ENCODE measurements at places on chromosomes 4 and X.

DNA sequence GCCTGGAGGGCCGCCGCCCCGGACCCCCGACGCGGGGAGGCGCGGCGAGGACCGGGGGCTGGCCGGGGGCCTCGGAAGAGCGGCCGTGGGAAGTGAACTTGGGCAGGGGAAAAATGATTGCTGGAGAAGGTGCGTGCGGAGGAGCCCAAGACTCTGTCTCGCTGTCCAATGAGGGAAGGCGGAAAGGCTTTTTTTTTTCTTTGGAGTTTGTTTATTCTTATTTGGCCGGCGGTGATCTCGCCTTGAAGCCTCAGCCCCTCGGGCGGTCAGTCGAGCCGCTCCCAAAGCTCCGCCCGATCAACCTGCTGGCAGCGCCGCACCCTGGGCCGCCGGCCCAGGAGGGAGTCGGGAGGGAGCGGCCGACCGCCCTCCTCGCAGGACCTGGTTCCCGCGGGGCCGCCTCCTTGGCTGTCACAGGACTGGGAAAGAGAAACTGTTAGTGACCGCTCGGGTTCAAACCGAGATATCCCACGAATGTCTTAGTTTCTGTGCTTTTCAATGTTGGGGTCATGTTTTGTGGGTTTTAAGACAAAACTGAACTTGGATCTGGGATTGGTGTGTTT is 2.5 kb downstream of the CPEB2 start:
- peak; percentile 51 for DNase-seq

- DNase-seq = no peak
Measured at GRCh38 chr4:76760193-76760592, 137.8 kb downstream of the SOWAHB start.

- no peak for DNase-seq
Measured at GRCh38 chrX:40205471-40205870, 107.7 kb upstream of the BCOR start.

GRCh38 chr4:184598753-184599491 is 50.3 kb downstream of the CASP3 start:
- no peak for DNase-seq

DNA sequence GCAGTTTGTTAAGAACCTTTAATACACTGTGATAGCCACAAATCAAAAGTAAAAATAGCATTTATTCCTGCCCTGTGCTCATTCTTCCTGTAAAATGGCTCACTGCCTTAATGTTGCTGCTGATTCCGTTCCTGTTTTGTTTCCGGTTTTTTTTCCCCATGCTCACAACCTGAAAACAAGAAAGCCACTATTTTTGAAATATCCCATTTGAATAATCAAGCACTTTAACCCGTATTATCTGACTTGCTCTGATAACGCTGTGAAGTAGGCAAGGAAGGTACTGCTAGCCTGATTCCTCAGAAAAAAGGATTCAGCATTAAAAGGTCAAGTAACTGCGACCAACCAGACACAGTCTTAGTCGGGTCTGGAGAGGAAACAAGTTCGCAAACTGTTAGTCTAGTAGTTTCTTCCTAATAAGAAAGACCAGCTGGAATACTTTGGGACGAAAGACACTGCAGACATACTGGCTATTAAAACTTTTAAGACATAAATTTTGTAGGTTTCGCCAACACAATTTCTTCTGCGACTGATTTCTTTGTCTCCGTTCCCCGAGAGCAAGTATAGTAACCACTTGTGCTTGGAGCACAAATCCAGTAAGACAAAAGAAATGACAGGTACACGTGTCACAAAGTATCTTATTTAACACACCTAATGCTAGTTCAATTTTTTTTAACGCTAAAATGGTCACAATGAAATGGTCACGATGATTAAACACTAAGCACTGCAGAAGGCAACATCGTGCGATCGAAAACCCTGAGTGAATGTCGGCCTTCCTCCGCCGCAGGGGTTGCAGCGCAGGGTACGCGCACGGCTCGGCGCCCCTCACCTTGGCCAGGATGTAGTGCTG is 802 bp downstream of the COX18 start:
- DNase-seq = no peak

GRCh38 chr4:184994010-184994622 is 24.2 kb upstream of the HELT start:
- no peak for DNase-seq

DNA sequence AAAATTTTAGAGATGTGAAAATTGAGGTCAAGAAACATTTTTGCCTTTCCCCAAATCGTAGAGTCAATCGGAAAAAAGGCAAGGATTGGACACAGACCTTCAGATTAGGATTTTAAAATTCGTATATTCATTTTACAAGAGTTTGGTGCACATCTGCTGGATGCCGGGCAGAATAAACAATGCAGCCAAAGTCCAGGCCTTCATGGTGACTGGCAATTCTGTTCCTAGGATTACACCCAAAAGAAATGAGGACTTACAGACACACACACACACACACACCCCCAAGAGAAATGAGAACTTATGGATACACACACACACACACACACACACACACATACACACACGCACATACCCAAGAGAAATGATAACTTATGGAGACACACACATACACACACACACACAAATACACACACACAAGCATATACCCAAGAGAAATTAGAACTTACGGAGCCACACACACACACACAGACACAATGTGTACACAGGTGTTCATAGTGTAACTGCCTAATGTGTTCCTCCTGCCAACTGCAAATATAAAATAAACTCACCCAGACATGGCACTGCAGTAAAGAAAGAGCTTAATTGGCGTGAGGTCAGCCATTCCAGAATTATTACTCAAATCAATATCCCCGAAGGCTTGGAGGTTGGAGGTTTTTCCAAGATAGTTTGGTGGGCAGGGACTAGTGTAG is 165.7 kb upstream of the STS start:
- no peak for DNase-seq

DNA sequence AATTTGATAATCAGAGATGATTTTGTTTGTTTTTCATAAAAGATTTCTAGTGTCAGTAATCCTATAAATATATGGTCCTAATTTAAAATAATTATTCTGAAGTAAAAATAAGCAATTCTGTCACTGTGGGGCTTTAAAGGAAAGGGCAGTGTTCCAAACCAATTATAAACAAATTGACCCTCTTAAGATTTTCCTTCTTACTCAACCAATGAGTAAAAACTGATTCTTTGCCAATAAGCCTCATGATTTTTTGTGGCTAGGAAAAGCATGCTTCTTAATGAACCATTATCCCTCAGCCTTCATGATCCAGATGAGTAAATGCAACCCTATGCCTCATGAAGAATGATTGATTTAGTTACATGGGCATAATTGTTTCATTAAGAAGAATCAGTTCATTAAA is 1010.4 kb downstream of the ADGRL3 start:
- no peak for DNase-seq

GRCh38 chr4:156771171-156771837 is 200.3 kb downstream of the PDGFC start:
- DNase-seq = no peak

DNA sequence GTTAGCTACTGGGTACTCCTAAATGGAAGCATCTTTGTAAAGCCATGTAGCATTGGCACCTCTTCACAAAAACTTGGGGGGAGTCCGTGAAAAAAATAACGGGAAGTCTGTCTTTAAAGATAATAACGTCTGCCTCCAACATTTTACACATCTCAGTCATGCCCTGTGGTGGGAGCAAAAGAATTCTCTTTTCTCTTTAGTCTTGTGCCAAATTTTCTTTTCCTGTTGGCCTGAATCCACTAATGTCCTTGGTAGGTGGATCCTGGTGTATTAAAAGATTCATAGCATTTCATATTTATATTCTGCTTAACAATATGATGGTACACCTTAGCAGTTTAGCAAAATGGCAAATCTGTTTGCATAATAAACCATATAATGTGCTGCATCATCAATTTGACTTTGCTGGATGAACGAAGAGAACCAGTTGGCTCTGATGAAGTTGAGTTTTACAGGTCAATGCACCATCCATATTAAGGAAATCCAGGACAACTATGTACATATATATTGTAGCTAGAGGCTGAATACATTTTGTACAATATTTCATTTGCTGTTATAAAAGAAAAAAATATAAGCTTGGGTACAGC is 746.4 kb upstream of the MAGEB2 start:
- no peak for DNase-seq

DNA sequence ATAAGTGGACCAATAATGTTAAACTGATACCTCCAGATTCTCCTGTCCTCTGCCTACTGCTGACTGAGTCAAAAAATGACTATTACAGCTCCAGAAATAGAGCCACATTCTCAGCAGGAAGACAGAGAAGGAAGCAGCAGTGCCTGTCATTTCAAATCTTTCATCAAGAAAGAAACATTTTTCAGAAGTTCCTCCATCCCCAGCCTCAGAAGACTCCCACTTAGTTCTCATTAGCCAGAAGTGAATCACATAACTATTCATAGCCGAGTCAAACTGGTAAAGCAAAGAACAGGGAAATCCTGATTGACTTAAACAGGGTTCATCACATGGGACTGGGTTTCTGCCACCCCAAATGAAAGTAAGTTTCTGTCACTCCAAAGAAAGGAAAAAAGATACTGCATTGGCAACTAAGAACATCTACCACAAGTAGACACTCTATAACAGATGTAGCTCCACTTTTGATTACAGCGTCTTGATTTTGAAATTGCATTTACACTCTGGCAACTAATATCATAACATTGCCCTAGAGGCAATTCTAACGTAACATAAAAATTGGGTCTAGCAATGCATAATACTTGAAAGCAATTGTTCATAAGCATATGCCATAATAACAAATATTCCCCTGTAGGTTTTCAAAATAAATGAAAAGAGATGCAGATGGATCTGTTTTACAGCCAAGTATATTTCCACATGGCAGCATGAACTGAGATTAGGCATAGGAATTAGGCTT is 599.8 kb downstream of the GALNTL6 start:
- no peak for DNase-seq

DNA sequence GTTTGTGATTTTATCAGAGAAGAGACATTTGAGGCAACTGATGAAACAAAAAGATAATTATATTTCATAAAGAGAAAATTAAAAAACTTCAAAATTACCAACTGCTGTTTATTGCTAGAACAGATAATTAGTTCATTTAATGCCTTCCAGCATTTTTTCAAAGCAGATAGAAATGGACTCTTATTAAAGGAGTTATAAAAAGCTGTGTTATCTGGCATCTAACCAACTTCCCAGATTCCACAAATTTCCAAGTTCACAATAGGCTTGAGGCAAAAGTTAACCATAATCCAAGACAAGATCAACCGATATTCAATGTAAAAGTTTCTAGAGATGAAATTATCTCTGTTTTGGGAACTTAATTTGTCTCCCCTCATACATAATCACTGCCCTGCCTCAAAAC is 152.4 kb downstream of the TSPAN5 start:
- no peak for DNase-seq

DNA sequence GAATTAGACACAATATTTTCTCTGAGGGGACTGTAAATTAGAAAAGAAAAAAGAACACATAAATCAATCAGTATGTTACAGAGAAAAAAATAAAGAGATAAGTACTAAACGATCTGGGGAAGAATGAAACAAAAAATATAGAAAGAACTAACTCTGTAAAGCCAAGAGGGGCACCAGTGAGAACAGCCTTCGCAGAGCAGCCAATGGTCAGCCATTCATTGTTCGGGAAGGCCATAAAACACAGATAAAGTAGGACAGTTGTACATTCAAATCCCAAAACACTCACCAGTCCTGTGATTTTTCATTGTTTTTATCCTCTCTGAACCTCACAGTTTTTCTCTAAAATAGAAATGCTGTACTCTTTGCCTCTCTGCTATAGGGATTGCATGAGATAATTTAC is 127.9 kb downstream of the NEK1 start:
- no peak for DNase-seq

GRCh38 chrX:22043872-22044271 is 11.7 kb downstream of the PHEX start:
- DNase-seq = no peak

DNA sequence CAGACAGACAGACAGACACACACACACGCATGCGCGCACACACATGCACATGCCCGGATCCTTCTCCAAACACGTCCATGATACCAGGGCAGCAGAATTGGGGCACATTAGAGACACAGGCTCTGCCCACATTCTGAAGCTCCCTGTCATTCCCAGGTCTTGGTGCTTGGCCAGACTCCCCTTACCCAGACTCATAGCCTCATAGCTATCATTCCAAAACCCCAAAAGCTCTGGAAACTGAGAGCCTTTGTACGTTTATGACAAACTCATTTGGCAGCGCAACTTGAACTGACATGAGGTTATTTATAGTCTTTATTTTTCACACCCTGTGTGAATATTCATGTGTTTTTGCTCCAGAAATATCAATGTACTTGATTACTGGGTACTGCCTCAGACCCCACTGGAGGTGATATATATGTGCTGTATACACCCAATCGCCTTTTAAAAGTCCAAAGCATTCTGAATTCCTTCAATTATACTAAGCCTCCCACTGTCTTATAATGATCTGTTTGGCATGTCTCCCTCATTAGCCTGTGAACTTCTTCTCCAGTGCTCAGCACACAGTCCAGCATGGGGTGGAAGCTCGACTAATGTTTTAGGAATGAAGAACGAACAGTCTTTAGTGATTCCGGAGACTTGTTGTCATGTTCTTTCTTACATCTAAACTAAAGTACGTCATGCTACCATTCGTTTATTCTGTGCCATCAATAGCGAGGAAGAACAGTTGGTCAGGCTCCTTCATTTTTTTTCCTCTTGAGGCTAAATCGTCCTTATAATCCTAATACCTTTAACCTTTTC is 45.0 kb downstream of the RTL9 start:
- no peak for DNase-seq

GRCh38 chr4:111066001-111066400 is 443.1 kb upstream of the PITX2 start:
- no peak for DNase-seq

GRCh38 chr4:168199260-168199957 is 107.1 kb downstream of the ANXA10 start:
- DNase-seq = no peak

GRCh38 chr4:82381235-82381634 is 7.4 kb upstream of the HNRNPD start:
- no peak for DNase-seq

- no peak for DNase-seq
Measured at GRCh38 chr4:81424816-81425755, 46.6 kb downstream of the RASGEF1B start.

GRCh38 chrX:17882680-17883079 is 21.6 kb upstream of the RAI2 start:
- no peak for DNase-seq

GRCh38 chr4:97238956-97239666 is 904.2 kb downstream of the STPG2 start:
- DNase-seq = no peak

DNA sequence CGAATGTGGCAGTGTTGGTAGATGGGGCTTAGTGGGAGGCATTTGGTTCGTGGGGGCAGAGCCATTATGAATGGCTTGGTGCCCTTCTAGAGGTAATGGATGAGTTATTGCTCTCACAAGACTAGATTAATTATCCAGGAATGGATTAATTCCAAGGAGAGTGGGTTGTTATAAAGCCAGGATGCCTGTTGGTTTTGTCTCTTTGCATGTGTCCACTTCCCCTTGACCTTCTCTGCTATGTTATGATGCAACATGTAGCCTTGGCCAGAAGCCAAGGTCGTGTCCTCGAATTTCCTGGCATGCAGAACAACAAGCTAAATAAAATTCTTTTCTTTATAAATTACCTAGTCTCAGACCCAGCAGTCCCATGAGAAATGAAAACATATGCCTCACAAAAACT is 111.2 kb upstream of the PLS3 start:
- no peak for DNase-seq
